ENCODE measurements at places on chromosomes 16 and 17.

- DNase-seq: peak; percentile 56
These were observed 9.8 kb downstream of the TMEM204 start for GRCh38 chr16:1543085-1543896.

DNA sequence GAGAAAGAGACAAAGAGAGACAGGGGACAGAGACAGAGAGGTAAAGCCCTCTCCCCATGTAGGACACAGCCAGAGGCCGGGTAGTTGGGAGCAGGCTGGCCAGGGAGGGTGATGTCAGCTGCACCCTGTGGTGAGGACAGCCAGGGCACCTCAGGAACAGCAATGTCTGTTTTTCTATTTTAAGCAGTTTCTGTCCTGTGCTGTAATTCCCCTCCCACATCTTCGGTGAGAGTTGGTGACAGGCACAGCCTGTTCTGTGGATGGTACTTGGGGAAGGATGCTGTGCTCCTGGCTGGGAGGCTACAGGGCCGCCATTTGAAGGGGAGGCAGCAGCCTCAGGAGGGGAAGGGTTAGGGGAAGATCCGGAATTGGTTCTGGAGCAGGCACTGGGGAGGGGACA, 163.5 kb downstream of the SDK2 start:
- DNase-seq: no peak

- no peak for DNase-seq
These were observed 50.9 kb downstream of the B9D1 start for GRCh38 chr17:19311421-19312215.

DNA sequence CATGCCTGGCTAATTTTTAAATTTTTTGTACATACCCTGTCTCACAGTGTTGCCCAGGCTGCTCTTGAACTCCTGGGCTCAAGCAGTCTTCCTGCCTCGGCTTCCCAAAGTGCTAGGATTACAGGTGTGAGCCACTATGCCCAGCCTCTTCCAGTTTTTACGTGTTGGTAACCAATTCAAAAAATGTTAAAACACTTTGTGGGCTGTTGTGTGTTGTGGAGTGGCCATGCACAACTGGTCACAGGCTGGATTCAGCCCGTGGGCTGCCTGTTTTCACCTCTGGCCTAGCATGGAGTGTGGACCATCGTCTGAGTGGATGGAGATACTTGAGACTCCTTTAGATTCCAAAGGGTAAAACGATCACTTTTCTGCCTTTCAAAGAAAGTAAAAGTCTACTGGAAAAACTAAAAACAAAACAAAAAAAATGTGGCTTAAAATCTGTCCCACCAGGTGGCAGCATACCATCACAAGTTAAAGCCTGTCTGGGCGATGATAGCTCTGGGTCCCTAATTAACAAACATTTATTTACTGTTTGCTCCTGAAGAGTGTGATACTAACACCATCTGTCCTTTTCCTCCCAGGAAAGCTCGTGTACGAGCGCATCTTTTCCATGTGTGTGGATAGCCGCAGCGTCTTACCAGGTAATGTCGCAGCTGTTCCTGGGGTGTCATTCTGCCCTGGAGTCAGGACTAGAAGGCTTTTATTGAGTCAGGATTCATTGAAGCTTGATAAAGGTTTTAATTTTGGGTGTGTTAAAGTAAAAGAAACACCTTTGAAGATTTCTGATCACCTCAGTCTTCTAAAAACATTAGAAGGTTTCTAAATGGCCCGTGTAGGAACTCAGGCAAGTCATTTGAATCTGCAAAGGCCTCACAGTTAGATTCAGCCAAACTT, 45.8 kb downstream of the VPS35L start:
- DNase-seq: no peak

GRCh38 chr16:7716660-7717550, 384.3 kb downstream of the RBFOX1 start:
- DNase-seq: no peak

DNA sequence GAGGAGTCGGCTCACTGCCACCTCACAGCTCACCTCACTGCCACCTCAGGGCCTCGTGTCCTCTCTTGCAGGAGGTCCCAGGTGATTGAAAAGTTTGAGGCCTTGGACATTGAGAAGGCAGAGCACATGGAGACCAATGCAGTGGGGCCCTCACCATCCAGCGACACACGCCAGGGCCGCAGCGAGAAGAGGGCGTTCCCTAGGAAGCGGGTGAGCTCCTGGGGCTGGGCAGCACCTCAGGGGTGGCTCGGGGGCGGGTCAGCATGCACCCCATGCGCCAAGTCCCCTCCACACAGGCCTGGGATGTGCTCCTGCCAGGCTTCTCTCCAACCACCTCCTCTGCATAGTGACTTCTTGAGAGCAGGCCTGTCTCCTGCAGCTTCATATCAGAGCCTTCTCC, 63.6 kb downstream of the PLD6 start:
- no peak for DNase-seq
